ENCODE measurements at places on chromosomes 2 and 18.

- no peak for ATAC-seq
Observed at GRCh38 chr2:205969584-205969983, 116.4 kb downstream of the INO80D start.

- ATAC-seq, result no peak
Observed at GRCh38 chr2:178949584-178949983, 100.4 kb downstream of the CCDC141 start.

DNA sequence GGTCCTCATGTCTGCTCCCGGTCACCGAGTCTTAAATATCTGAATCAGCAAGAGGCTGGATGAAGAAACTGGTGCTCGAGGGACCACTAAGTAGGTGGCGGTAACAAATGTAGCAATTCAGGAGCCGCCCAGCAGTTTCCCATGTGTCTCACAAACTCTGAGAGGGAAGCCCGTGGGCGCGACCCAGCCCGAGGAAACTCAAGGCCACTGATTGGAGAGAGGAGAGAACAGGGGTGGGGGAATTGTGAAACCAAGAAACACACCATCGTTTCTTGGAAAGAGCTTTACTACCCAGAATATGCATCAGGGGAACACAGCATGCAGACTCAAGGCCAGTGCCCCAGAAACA lies 10.8 kb downstream of the MLPH start:
- no peak for ATAC-seq

- no peak for ATAC-seq
Observed at GRCh38 chr18:24840051-24840450, 379.6 kb downstream of the HRH4 start.

GRCh38 chr2:101704816-101705578 lies 7.5 kb downstream of the MAP4K4 start:
- peak; percentile 17 for ATAC-seq

DNA sequence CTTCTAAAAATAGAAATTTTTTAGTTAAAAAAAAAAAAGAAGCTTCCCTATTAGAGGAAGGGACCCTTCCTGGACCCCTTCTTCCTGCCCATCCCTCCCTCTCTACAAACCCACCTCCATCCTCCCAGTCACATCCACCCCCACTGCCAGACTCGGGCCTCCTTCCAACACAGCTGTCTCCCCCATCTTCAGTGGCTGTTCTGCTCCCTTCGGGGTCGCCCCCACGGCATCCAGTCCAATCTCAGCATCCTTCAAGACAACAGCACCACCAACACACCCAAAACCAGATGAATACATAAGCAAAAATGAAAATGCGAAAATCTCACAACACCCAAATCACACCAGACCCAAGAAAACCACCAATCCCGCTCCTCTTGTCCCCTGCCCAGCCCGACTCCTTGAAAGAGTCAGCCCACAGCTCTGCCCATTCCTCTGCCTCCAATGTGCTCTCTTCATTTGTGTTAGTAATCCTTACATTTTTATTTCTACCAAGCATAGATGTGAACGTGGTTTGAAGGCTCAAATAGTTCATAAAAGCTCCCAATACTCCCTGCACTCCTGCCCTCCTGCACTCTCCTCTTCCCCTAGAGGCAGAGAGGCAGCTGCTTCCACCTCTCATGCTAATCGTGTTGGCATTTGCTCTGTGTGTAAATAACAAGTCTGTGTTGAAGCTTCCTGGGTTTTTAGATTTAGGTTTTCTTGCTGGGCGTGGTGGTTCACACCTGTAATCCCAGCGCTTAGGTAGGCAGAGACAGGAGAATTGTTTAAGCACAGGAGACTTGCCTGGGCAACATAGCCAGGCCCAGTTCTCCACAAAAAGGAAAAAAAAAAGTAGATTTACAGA lies 37.0 kb downstream of the MAL start:
- peak; percentile 42 for ATAC-seq

DNA sequence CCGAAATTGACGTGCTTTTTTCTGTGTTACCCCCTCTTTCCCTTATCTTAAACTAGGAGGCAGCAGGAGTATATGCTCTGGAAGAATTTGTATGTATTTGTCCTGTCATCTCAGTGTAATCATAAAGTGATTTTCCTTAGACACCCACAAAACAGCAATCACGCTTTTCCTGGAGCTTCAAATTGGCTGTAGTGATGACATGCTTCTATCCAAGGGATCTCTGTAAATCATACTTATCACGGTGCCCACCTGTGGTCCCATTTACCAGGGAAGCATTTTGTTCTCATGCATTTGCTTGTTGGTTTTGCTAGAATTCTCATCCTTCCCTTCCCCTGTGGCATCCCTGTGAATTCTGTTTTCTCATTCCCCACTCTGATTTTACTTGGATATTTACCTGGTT lies 220.8 kb upstream of the THUMPD2 start:
- ATAC-seq, result no peak

- no peak for ATAC-seq
Observed at GRCh38 chr18:43031169-43031568, 84.3 kb downstream of the RIT2 start.

DNA sequence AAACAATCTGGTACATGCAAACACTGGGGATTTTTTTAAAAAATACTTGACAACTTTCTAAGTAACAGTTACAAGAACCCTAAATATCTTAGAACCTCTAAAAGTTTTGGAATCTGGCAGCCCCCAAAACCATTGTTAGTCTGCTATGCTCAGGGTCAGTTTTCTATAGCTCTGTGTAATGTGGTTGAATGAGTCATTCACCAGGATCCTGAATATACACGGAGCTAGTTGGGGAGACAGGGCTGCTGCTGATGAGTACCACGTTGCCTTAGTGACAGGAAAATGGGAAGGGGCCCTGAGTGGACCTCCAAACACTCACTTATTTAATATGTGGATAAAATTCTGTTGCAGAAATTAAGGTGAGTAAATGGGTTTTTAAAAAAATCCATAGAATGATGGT lies 36.9 kb upstream of the TANC1 start:
- peak; percentile 97 for ATAC-seq

DNA sequence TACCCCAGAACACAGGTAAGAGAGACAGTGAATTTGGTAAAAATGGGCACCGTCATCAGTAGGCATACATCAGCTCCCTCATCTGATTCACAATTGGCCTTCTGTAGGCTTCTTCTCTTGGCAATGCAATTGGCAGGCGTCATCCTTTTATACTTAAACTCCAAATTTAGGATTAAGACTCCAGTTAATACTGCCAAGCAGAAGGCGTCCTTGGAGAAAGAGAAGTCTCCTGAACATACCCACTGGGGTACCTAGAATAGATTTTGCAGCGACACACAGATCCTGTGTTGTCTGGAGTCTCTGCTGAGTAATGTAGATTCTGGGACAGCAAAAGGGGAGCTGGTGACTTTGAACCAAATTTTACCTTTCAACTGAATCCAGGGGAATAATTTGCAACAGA lies 592 bp upstream of the METAP1D start:
- no peak for ATAC-seq

- no peak for ATAC-seq
Observed at GRCh38 chr18:58476516-58477256, 152.2 kb downstream of the ALPK2 start.

GRCh38 chr18:77167251-77167650 lies 34.7 kb upstream of the MBP start:
- no peak for ATAC-seq

GRCh38 chr18:38751211-38751610 lies 1185.6 kb upstream of the CELF4 start:
- ATAC-seq, result no peak

DNA sequence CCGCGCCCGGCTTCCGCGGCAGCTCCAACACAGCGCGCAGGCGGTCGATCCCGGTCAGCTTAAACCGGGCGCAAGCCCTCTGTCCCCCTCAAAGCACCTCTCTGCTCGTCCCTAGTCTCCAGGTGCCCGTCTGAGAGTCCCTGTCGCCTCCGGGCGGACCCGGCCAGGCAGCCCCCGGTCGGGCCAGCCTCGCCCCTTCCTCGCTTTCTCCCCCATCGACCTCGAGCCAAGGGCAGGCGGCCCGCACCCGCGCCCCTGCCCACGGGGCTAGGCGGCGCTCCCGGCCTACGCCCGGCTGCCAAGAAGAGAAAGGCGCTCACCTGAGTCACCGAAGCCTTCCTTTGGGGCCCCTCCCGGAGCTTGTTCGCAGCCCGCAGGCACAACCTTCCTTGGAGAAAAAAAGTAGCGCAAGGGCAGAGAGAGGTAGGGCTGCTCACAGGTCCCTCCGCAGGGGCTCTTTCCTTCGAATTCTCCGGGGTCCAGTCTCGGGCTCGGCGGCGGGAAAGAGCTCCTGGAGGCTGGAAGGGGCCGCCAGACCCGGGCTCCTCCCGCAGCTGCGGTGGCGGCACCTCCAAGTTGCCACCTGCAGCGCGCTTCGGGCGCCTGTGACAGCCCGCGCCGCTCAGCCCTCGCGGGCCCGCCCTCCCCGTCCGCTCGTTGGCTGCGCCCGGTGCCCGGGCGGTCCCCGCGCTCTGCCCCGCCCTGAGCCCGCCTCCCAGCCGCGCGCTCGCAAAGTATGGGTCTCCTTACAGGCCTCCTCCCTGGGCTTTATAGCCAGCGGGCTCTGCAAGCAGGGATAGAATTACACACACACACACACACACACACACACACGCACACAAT lies 86.5 kb upstream of the EPB41L3 start:
- ATAC-seq, result peak; percentile 93

GRCh38 chr18:48138210-48138609 lies 207.8 kb upstream of the SMAD2 start:
- ATAC-seq, result no peak

DNA sequence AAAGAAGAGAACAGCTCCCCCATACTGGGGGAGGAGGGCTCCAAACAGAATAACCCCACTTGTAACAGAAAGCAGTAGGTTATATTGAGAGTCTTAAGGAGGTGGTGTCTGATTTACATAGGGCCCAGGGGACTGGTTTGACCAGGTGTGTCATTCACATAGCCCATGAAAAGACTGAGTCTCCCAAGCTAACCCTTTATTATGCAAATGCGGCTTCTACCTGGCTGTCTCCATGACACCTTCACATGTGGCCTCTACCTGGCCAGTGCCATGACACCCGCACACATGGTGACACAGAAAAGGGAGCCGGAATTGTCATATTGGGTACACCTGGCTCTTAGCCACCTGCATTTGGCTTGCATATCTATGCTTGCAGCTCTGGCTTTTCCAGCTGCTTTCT lies 1057.2 kb upstream of the PIK3C3 start:
- ATAC-seq, result no peak

DNA sequence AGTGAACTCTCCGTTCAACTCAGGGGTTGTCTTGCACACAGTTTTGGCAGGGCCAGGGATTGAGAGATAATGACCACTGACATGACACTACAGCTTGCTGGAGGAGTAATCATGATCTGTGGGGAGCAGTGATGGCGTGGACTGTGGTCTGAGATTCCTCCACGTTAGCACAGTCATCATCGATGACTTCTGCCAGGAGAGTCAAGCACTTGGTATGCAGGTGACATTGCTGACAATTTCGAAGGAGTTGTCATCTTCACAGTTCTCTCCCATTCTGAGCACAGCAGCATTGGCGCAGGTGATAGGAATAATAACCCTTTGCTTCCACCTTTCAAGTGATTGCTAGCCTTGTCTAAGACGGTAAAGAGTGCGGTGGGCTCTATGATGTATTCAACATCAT lies 79.8 kb downstream of the SGPP2 start:
- ATAC-seq, result no peak

DNA sequence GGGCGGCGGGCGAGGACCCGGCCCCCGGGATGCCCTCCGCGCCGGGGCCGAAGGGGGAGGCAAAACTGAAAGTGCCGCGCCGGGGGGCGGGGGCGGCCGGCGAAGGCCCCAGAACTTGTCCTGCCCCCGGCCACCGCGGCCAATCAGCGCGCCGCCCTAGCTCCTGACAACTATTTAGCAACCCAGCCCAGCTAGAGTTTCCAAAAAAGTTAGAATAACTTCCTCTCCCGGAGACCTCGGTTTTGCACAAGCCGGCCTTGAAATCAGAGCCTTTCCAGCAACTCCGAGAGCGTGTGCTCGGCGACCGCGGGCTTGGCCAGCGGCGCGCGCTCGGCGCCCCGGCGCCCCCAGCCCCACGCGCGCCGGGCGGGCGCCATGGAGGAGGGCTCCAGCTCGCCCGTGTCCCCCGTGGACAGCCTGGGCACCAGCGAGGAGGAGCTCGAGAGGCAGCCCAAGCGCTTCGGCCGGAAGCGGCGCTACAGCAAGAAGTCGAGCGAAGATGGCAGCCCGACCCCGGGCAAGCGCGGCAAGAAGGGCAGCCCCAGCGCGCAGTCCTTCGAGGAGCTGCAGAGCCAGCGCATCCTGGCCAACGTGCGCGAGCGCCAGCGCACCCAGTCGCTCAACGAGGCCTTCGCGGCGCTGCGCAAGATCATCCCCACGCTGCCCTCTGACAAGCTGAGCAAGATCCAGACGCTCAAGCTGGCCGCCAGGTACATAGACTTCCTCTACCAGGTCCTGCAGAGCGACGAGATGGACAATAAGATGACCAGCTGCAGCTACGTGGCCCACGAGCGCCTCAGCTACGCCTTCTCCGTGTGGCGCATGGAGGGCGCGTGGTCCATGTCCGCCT lies at the start of gene TWIST2:
TSS of gene TWIST2 (plus strand) at position 245 of the 850 bp plus-strand sequence. CDS start at position 376, 131 bp downstream.
- peak; percentile 81 for ATAC-seq

- no peak for ATAC-seq
Observed at GRCh38 chr2:125698280-125698679, 957.7 kb upstream of the GYPC start.

DNA sequence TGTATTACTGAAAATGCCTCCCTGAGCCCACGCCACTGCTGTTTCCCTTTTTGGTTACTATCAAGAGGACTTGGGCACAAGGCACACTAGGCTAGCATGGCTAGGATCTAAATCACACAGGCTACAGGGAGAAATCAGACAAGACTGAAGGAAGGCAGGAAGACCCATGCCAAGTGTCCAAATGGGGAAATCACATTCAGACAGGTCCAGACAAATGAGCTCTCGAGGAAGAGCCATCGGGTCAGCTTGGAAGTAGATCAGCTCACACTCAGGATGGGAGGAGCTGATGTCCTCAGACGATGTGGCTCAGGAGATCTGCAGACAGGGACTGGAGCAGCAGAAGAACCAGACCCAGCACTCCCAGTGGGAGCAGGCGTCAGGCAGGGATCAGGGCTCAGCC lies 113.2 kb downstream of the COL6A3 start:
- ATAC-seq, result no peak

GRCh38 chr2:144183727-144184126 lies 336.2 kb downstream of the ZEB2 start:
- no peak for ATAC-seq

DNA sequence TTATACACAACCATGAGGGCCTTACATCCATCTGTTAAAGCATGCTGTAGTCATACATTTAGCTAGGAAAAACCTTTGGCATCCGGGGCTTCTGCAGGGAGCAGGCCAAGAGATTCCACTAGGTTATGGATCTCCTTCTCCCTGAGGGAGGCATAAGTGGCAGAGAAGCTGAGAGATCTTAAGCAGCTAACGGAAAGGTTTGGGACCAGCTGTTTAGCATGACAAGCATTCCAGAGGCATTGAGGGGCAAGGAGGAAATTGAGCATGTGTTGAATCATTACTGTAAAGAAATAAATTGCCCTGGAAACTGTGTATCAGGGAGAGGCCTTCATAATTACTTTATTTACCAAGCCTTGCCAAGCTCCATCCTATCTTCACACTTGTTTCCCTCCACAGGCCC lies 643.1 kb downstream of the CNTNAP5 start:
- no peak for ATAC-seq

Measured in SK-N-SH treated with all-trans-retinoic acid at 6 μM for 48 hours (cell line).